ENCODE measurements at places on chromosomes 2 and 18. TPM values are rescaled to one million over a fixed set of nuclear protein-coding genes. Genes with fewer than 3 reads are reported as not detected.

GNLY gene
- 2.4 TPM for polyA plus RNA-seq

CYRIA gene
- polyA plus RNA-seq: 0.92 TPM

FNDC4 gene
- 0.69 TPM for polyA plus RNA-seq

VIT gene
- polyA plus RNA-seq: 1.1 TPM

PCARE gene
- not detected for polyA plus RNA-seq

MLPH gene
- polyA plus RNA-seq: 56.2 TPM

TMEM163 gene
- 2.6 TPM for polyA plus RNA-seq

HS1BP3 gene
- polyA plus RNA-seq: 25.2 TPM

SERPINB13 gene
- polyA plus RNA-seq: 0.01 TPM

KLHL41 gene
- not detected for polyA plus RNA-seq

QPCT gene
- 5.9 TPM for polyA plus RNA-seq

GPR75 gene
- polyA plus RNA-seq: not detected

C2orf80 gene
- not detected for polyA plus RNA-seq

REG3G gene
- polyA plus RNA-seq: not detected

UGT1A5 gene
- polyA plus RNA-seq: 0.22 TPM

- no peak for DNase-seq
Measured at GRCh38 chr2:69345434-69345833, 41.6 kb downstream of the GFPT1 start.

GRCh38 chr2:181934694-181935093 is 43.2 kb downstream of the ITPRID2 start:
- DNase-seq: no peak

GRCh38 chr2:28626891-28627421 is 124.7 kb upstream of the PPP1CB start:
- DNase-seq: peak; percentile 91

GRCh38 chr2:127181851-127182250 is 38.2 kb downstream of the CYP27C1 start:
- peak; percentile 14 for DNase-seq

- no peak for DNase-seq
Measured at GRCh38 chr2:60484133-60484645, 69.3 kb downstream of the BCL11A start.

DNA sequence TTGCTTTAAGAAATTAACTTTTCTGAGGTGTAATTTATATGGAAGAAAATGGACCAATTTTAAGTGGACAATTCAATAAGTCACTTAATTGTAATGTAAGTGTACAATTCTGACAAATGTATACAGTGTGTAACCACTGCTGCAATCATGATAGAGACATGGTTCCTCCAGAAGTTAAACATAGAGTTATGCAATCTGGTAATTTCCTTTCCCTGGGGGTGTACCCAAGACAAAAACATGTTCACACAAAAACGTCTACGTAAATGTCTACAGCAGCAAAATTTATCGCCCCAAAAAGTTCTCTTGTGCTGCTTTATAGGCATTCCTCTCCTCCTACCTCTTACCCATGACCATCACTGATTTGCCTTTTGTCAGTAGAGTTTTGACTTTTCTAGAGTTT is 141.5 kb downstream of the AQP4 start:
- DNase-seq: no peak

DNA sequence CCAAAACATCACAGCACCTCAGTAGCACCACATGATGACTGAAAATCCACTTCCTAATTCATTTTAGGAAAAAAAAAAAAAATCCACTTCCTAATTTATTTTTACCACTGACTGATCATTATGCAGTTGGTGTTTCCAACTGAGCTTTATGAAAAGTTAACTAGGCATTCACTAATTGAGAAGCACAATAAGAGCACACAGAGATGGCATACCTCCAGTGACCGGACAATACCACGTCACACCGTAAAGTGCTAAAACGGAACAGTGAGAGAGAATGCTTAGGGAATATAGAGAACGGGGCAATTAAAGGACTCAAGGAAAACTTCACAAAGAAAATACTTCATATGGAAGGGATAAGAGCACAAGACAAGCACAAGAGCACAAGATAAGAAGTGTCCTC is 212.5 kb downstream of the NBAS start:
- DNase-seq: no peak

DNA sequence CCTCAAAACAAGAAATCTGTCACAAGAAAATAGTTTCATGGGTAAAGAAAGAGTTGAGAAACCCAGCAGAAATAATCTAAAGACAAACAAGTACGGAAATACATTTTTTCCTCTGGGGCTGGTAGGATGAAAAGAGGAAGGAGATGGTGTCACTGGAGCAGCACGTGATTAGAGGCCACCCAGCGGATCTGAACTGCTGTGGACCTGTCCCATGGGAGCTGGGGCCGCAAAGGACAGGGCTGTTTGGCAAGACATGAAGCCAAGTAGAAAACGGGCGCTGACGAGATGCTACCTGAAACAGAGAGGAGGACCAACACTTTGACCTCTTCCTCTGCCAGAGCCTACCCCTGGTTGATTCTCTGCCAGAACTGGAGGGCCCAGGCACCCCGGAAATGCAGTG is 295.4 kb upstream of the ATP5MC3 start:
- no peak for DNase-seq

- no peak for DNase-seq
Measured at GRCh38 chr2:96093528-96093927, 22.8 kb downstream of the ADRA2B start.

DNA sequence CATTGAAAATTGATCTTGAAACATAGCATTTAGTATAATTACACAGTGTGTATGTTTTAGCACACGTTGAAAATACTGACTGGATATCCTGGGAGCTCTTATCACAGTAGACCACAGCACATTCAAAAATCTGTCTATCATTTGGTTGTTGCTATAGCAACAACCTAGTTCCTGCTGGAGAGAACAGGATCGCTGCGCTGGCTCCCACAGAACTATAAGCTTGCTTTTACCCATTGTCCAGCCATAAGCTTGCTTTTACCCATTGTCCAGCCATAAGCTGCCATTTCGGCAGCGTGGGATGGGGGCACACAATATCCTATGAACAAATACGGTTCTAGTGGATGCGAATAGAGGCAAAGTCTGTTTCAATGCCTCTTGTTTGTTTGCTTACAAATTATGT is 70.4 kb upstream of the ST6GAL2 start:
- DNase-seq: no peak

- DNase-seq: no peak
Measured at GRCh38 chr18:4547126-4547525, 92.0 kb upstream of the DLGAP1 start.

- DNase-seq: no peak
Measured at GRCh38 chr2:13522917-13523821, 806.4 kb downstream of the TRIB2 start.

DNA sequence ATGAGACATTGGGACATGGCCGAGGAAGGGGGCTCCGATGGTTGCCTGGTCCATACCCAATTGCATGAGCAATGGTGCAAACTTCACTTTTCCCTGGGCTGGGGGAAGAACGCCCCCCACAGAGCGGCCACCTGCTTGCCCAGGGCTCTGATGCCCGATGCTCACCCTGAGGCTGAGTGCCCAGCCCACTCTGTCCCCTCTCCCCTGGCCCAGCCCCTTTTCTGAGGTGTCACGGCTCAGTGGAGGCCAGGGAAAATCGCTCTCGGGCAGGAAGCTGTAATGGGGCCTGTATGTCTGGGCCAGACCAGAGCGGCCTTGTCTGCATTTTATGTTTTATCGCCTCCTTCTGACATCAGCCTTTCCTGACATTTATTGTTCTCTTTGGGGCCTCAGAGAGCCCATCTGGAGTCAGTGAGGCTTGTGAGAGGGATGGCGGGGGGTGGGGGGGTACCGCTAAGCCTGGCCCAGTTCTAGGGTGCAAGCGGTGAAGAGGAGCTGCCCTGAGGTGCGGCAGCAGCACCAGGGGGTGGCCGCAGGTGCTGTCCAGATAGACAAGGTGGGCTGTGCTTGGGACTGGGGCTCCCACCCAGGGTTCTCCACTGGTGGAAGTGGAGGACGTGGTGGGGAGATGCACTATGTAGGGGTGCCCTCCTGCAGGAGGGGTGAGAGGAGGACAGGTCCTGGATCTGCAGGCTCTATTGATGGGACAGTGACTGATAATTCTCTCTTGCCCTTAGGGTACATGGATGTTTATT is 46.2 kb downstream of the INHBB start:
- DNase-seq: peak; percentile 57

DNA sequence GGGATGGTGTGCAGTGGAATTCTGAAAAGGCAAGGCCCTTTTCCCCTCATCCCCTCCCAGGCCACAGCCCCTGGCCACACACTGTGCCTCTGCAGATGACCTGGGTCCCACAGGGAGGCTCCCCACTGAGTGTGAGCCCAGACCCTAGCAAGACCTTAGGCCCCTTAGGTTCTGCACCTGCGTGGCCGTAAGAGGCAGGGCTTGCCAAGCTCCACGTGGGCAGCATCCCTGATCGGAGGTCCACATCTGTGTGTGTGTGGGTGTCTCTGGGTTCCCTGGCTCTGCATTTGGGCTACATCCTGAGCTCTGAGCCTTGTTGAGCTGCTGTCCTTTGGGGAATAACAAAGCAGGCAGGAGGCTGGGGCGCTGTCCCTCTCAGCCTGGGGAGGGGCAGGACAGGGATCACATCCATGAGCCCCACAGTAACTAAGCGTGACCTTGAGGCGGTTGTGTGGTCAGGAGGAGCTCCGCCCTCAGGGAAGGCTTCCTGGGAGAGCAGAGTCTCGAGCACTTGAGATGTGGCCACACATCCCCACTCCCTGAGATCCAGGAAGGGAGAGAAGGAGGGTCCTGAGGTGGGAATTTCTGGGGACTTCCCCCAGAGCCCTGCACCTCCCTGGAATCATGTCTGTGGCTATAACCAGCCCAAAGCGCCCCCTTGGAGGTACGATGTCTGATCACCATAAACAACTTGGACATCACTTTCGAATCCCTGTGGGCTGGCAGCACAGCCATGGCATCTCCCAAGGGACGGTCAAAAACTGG is 84.8 kb downstream of the STPG4 start:
- DNase-seq: no peak

DNA sequence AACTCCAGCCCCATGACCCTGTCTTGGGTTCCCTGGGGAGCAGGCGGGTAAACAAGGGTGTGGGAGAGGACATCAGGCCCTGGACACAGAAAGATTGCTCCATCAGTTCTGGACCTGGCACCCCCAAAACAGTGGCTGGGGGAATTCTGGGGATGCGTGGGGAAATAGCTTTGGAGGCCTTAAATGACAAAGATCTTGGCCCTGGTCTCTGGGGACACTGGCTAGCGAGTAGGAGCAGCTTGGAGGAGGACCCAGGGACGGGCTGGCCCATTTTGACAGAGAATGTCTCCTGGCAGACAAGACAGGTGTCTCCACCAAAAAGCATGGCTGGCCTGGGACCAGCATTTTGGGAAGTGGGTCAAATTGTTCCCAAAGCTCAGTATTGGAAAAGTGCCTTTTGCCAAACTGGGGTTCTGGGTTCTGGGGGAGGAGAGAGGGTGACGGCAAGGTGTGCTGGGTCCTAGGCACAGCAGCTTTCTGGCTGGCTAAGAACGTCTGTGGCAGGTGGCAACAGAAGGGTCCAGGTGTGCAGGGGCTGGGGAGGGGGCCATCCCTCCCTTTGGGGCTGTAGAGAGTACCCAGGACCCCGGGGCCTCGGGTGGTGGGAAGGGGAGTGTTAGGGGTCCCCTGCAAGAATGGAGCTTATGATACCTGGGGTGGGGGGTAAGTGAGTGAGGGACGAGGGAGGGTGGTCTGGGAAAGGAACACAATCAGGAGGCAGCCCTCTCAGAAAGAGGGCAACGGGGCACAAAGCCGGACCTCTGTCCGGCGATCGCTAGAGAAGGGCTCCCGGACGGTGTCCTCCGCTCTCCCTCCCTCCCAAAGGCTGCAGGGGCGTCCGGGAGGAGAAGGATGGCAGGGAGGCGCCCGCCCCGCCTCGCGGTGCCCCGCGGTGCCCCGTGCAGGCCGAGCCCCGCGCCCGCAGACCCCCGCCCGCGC is 556 bp downstream of the CYRIA start:
- DNase-seq: peak; percentile 74

- DNase-seq: no peak
Measured at GRCh38 chr18:74652392-74652988, 54.8 kb downstream of the ZNF407 start.

- peak; percentile 39 for DNase-seq
Measured at GRCh38 chr2:131037398-131038257, 55.6 kb downstream of the FAM168B start.

- no peak for DNase-seq
Measured at GRCh38 chr2:174492963-174493431, 6.2 kb upstream of the GPR155 start.

- DNase-seq: no peak
Measured at GRCh38 chr2:9656270-9656766, 25.5 kb upstream of the YWHAQ start.

- no peak for DNase-seq
Measured at GRCh38 chr2:217335341-217335966, 475.6 kb upstream of the TNP1 start.

GRCh38 chr2:128016620-128017019 is 11.2 kb downstream of the SAP130 start:
- DNase-seq: no peak

All from sigmoid colon (tissue), 7 donors.